SK-MEL-5 (cell line): ENCODE measurements at places on chromosomes 16 and 17. TPM values are rescaled to one million over a fixed set of nuclear protein-coding genes. Genes with fewer than 3 reads are reported as not detected.

The TNRC6C gene
- total RNA-seq = 6.9 and 7.5 TPM in 2 replicates

The SCN4A gene
- total RNA-seq = not detected in 2 replicates

The SNAI3 gene
- not detected in 2 replicates for total RNA-seq

The ZSCAN10 gene
- 0.13 TPM in 1 of 2 replicates, not detected in the other for total RNA-seq

The ASPHD1 gene
- total RNA-seq = 3.4 and 3.7 TPM in 2 replicates

The CLDN7 gene
- not detected in 2 replicates for total RNA-seq

The LRRC75A gene
- 5.1 and 5.3 TPM in 2 replicates for total RNA-seq

The CBX8 gene
- total RNA-seq = 31.3 and 34.4 TPM in 2 replicates

The CCDC78 gene
- total RNA-seq = 17.7 and 18.1 TPM in 2 replicates

The IL21R gene
- total RNA-seq = 0.29 and 0.61 TPM in 2 replicates

The RNF157 gene
- 28.1 and 33.9 TPM in 2 replicates for total RNA-seq

The ZNF469 gene
- not detected in 2 replicates for total RNA-seq

The CTRB2 gene
- total RNA-seq = not detected in 2 replicates

The PDILT gene
- not detected in 2 replicates for total RNA-seq

The DNAH9 gene
- total RNA-seq = 2.9 and 3.6 TPM in 2 replicates

The C16orf46 gene
- 0.11 and 0.82 TPM in 2 replicates for total RNA-seq

The CFAP97D1 gene
- 0.05 and 0.19 TPM in 2 replicates for total RNA-seq

The HBM gene
- total RNA-seq = not detected in 2 replicates

The ZG16B gene
- total RNA-seq = not detected in 2 replicates

The ADAT1 gene
- 56.3 and 78.9 TPM in 2 replicates for total RNA-seq

The KRT33B gene
- not detected in 2 replicates for total RNA-seq

The CUEDC1 gene
- total RNA-seq = 10.4 and 14.6 TPM in 2 replicates

The CRISPLD2 gene
- total RNA-seq = 0.40 TPM in 2 replicates

The CHMP1A gene
- total RNA-seq = 56.1 and 58.3 TPM in 2 replicates

The DRC7 gene
- not detected in 2 replicates for total RNA-seq

The PRR15L gene
- total RNA-seq = not detected in 2 replicates

The RHBDF2 gene
- total RNA-seq = 25.0 and 28.6 TPM in 2 replicates

The PSMD7 gene
- total RNA-seq = 56.1 and 77.4 TPM in 2 replicates
